NCI-H345 (cell line): ENCODE measurements at places on chromosomes 12 and 14.

- no peak for DNase-seq
Measured at GRCh38 chr12:6452245-6452943, 552 bp downstream of the TAPBPL start.

- no peak for DNase-seq
Measured at GRCh38 chr14:71204231-71204630, 297.0 kb downstream of the PCNX1 start.

- peak; percentile 44 for DNase-seq
Measured at GRCh38 chr14:104094709-104095425, 9.4 kb downstream of the ASPG start.

GRCh38 chr12:57430931-57431566 is at the start of gene R3HDM2:
TSS of gene R3HDM2 (minus strand) at chr12:57431043. CDS start at chr12:57310428, 120,615 bp downstream.
- DNase-seq: peak; percentile 96

DNA sequence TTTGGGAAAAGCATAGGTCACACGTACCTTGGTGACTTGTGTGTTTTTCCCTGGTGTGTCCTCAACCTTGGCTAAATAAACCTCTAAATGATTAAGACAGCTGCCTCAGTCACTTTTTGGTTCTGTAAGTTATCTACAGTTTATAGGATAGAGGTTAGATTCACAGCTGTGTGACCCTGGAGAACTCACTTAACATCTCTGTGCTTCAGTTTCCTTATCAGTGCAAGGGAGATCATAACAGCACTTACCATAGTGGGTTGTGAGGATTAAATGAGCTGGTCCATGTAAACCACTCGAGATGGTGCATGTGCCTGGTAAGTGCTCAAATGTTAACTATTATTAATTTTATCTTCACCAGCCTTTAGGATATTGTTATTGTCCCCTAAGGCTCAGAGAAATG is 35.4 kb upstream of the CHST11 start:
- DNase-seq: no peak

GRCh38 chr12:57332646-57333312 is 81.8 kb upstream of the STAC3 start:
- no peak for DNase-seq

DNA sequence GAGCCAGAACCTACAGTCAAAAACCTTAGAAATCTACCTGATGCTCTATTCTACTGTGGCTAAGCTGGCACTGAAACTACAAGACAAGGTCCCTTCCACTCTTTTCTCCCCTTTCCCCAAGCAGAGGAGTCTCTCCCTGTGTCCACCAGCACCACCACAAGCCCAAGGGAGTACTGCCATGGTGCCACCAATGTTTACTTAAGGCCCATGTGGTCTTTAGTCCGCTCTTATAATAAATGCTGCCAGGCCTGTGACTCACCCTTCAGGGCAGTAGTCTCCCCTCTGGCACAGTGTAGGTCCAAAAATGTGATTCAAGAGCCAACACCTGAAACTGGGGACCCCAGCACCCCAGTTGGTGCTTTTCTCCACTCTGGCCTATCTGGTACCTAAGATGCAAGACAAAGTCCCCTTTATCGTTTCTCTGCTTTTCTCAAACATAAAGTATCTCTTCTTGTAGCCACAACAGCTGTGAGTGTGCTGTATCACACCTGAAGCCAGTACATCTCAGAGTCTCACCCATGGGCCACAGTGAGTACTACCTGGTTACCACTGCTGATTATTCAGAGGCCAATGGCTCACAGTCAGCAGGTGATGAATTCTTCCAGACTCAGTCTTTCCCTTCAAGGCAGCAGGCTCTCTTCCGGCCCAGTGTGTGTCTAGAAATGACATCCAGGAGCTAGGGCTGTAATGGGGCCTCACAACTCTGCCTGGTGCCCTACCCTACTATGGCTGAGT is 29.3 kb downstream of the SLC38A2 start:
- DNase-seq: no peak

GRCh38 chr14:88667555-88668273 is 104.9 kb downstream of the ZC3H14 start:
- peak; percentile 73 for DNase-seq

DNA sequence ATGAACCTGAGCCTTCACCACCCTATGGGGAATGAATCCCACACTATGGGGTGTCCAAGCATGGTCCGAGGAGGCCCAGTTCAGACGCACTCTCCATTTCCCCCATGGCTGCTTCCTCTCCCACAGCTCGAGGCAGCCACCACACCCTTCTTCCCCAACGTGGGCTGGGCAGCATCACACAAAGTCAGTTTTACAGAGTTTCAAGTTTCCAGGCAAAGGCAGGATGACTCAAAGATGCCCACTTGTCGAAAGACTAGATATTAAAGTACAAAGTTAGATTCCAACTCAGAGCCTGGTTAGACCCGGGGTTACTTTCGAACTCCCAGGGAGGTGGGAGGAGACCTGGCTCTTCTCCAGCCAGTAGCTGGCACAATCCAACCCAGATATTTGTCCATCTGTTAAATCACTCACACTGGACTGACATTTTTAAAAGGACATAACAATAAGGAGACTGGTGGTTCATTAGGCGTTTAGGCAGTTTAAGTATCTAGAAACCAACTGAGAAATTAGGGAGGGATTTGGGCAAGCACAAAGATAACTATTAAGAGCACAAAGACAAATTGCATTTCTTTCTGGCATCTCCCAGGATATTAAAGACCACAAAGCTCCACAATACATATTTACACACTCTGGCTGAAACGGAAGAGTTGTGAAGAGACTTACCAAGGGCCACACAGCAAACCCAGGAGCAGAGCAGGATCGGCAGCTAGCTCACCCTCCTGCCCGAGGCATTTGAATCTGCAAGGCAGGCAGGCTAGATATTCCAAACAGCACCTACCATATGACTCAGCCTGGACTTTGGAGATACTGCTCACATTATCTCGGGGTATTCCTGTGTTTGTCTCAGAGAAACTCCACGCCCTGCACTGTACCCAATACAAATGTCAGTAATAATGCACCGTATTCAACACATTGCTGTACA is 34.8 kb downstream of the TMCC3 start:
- peak; percentile 35 for DNase-seq

- DNase-seq: no peak
Measured at GRCh38 chr14:37707716-37708115, 112.3 kb downstream of the TTC6 start.

DNA sequence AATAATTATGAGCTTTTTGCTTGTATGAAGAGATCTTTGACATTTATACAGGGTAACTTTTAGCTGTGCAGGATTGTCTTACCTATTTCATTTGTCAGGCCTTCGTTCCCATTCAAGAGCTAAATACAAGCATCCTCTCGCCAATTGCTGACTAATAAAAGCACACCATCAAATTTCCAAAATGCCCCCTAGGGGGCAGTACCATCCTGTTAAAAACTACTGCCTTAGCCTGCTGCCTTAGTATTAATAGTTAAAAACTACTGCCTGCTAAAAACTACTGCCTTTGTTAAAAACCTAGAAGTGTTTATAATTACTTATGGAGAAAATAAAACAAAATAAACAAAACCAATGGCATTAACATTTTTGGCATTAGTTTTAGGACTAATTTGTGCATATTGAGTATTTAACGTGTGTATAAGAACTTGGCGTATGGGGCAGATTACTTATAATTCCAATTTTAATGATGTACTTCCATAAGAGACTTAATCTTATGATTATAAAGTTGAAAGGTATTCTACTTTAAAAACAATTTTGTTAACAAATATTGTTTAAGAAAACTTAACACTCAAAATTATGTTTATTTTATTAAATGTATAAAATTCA is 3.0 kb upstream of the IFI27L2 start:
- DNase-seq: peak; percentile 82

GRCh38 chr12:93782853-93783252 is 105.7 kb downstream of the CRADD start:
- no peak for DNase-seq

- no peak for DNase-seq
Measured at GRCh38 chr12:94988471-94988870, 15.0 kb downstream of the NDUFA12 start.

GRCh38 chr12:9319044-9319841 is 111.0 kb upstream of the PZP start:
- no peak for DNase-seq

GRCh38 chr14:57884175-57884574 is 18.3 kb upstream of the SLC35F4 start:
- no peak for DNase-seq

- DNase-seq: no peak
Measured at GRCh38 chr14:69358966-69359365, 39.1 kb downstream of the ERH start.

GRCh38 chr12:65532162-65532561 is 253.7 kb downstream of the MSRB3 start:
- no peak for DNase-seq

- no peak for DNase-seq
Measured at GRCh38 chr12:101698800-101699347, 1.4 kb downstream of the CHPT1 start.

GRCh38 chr14:60630129-60630528 is 19.1 kb downstream of the SIX1 start:
- no peak for DNase-seq

- peak; percentile 21 for DNase-seq
Measured at GRCh38 chr12:93061473-93062419, 132.7 kb upstream of the EEA1 start.

- no peak for DNase-seq
Measured at GRCh38 chr12:73678335-73678734, 859.3 kb upstream of the ATXN7L3B start.

DNA sequence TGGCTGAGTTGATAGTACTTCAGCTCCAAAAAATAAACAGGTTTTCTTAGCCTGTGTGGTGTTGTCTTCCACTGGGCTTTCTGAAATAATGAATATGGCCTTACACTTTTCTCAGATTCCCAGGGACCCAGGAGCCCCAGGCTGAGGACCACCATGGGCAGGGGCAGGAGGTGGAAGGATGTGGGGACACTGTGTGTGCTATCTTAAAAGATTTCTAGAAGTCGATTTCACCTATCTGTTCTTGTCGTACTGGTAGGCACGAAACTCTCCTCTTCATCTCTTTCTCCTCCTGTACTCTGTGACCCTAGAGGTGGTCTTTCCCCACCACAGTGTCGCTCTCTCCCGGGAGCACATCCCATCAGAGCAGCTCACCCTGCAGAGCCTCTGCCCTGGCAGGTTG is 107.7 kb upstream of the FKBP4 start:
- DNase-seq: no peak

- no peak for DNase-seq
Measured at GRCh38 chr14:59352961-59353360, 112.2 kb downstream of the GPR135 start.

DNA sequence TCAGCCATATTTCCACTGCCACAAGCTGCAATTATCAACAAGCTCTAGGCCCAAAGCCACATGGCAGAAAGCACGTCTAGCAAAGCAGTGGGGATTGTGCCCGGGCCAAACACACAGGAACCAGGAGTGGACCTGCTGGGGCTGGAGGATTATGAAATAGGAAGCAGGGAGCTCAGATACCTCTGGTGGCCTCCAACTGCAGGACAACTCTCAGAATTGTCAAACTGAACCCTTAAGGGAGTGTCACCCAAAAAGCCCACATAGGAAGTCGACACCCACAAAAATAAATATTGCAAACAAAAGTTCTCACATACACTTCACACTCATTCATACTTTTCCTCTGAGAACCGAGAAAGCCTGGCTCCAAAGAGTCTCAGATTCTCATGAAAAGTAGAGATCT is 26.1 kb downstream of the KCTD10 start:
- DNase-seq: no peak

- DNase-seq: peak; percentile 71
Measured at GRCh38 chr12:23084236-23084995, 459.4 kb downstream of the ETNK1 start.

DNA sequence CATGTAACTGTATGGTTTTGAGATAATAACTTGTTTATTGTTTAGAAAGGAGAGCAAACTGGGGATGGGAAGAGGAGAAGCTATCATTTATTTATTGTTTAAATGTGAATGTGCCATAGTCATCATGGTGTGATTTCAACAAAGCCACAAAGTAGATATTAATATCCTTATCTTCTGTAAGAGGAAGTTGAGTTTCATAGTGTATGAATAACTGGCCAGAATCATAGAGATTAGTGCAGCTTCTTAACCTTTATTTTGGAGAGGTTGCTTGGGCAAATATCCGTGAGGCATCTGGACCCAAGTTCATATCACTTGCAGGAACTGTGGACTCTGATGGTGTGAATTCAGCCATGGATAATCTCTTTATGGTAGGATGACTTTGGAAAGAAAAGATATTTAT is 26.8 kb upstream of the LYZ start:
- no peak for DNase-seq

GRCh38 chr14:67553547-67553946 is 20.5 kb downstream of the PLEKHH1 start:
- DNase-seq: no peak

DNA sequence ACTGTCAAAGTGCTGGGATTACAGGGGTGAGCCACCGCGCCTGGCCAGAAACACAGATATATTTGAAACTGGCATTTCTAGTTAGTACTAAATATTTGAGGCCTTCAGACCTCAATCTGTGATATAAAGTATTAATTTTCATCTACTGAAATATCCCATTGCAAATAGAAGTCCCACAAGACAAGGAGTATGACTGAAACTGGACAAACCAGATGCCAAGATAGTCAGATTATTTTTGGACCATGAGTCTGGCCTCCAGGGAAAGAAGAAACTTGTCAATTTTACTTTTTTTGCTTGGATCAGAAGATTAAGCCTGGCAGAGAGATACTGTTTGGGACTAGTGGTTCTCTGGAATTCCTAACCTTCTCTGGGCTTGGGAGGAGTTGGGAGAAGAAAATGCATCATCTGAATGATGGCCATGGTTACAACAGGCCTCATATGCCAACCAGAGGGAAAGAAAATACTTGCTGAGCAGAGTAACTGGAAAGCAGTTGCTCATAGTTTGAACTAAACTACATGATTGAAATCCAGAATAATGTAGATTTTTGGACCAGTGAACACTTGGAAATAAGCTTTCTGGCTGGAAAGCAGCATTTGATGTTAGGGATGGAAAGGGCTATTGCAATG is 2.9 kb upstream of the SMOC1 start:
- DNase-seq: no peak

- no peak for DNase-seq
Measured at GRCh38 chr14:96905065-96905464, 107.9 kb downstream of the VRK1 start.

- no peak for DNase-seq
Measured at GRCh38 chr14:83664389-83664788, 1865.6 kb upstream of the FLRT2 start.

DNA sequence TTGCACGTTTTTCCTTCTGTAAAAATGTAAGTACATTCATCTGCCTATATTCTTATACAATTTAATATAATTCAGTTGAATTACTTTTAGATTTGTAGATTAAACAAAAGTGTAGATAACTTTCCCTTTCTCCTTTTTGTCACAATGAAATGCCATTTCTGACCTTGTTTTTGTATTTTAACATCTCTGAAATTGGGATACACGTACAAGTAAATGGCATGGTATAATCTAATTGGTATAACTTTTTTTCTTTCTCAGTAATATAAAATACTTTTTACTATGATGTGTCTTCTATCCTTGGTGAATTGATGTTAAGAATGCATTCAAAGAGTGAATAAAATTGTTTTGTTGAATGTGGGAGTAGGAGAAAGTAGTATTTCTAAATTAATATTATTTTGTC is 210.0 kb downstream of the ERC1 start:
- DNase-seq: no peak

GRCh38 chr14:38500125-38500524 is 244.2 kb upstream of the CLEC14A start:
- no peak for DNase-seq
